Mammary epithelial cell (primary cell): ENCODE measurements at places on chromosomes 13 and 19.

DNA sequence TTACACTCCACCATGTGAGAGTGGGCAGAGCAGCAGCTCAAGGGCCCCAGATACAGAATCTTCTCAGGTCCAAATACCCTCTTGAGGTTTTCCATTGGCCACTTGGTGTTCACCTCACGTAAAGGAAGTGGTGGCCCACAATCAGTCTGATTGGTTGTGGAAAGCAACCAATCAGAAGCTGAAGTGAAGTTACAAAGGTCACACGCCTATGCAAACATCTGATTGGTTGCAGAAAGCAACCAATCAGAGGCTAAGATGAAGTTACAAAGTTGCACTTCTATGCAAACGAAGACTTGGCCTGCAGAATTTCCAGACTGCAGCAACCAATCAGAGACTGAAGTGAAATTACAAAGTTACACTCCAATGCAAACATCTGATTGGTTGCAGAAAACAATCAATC is 14.3 kb upstream of the TM9SF2 start:
- no peak for DNase-seq

- DNase-seq = no peak
These were observed 39.3 kb upstream of the TCF3 start for GRCh38 chr19:1691589-1692290.

DNA sequence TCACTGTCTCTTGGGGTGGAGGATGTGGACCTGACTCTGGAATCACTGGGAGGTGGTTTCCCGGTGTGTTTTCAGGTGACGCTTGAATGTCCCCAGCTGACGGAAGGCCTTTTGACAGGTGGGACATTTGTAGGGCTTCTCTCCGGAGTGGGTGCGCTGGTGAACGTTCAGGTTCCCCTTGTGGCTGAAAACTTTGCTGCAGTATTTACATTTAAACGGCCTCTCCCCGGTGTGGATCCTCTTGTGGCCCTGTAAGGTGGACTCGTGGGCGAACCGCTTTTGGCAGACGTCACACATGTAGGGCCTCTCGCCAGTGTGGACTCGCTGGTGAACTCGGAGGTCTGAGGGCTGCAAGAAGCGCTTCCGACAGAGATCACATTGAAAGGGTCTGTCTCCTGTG is 7.8 kb downstream of the ZSCAN5B start:
- no peak for DNase-seq

GRCh38 chr19:52734331-52734892 is 432 bp downstream of the ZNF611 start:
- DNase-seq = peak; percentile 5

DNA sequence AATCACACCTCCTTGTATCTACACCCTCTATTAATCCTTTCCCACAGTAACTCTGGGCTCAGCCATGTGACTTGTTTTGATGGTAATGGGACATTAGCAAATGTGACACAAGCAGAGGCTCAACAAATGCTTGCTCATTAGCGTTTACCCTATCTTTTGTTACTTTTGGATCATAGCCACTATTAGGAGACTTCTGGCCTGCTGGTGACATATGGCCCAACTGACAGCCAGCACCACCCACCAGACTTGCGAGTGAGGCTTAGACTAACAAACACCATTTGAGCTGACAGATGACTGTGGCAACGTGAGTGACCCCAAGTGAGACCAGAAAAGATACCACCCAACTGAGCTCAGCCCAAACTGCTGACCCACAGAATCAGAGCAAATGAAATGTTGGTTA is 154.1 kb downstream of the OLFM4 start:
- no peak for DNase-seq

DNA sequence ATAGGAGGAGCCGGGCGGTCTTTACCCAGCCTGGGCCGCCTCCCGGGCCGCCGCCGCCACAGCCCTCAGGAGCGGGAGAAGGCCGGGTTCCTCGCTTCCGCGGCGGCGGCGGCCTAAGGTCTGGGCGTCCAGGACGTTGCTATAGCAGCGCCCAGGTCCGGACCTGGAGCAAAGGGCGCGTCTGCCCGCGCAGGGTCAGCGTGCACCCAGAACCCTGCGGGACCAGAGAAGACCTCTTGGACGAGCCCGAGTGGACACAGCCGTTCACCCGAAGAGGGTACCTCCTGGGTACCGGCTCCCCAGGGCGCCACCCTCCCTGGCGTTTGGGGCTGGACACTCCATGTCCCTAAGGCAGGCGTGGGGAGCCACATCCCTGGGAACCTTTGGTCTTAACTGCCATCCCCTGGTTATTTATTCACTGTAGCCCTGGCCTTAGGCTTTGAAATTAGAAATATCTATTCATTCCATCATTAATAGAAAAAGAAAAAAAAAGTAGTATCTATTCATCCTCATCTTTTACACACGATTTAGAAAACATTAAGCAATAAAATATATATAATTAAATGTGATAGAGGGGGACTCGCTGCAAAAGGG is 2.4 kb downstream of the DZIP1 start:
- DNase-seq = peak; percentile 46

DNA sequence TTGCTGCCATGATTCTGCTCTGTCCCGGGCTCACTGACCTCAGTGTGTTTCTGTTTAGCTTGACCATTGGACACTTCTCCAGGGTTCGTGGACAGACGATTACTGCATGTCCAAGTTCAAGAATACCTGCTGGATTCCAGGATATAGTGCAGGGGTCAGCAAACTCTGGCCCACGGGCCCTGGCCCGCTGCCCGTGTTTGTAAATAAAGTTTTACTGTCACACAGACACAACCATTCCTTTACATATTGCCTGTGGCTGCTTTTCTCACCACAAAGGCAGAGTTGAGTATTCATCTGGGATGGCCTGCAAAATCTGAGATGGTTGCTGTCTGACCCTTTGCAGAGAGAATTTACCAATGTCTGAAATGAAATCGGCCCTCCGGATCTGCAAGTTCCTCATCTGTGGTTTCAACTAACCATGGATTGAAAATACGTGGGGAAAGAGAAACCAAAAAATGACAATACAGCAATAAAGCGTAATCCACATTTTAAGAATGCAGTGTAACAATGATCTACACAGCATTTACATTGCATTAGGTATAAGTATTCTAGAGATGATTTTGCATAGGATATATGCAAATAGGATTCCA is 25.9 kb upstream of the F2RL3 start:
- DNase-seq = no peak

DNA sequence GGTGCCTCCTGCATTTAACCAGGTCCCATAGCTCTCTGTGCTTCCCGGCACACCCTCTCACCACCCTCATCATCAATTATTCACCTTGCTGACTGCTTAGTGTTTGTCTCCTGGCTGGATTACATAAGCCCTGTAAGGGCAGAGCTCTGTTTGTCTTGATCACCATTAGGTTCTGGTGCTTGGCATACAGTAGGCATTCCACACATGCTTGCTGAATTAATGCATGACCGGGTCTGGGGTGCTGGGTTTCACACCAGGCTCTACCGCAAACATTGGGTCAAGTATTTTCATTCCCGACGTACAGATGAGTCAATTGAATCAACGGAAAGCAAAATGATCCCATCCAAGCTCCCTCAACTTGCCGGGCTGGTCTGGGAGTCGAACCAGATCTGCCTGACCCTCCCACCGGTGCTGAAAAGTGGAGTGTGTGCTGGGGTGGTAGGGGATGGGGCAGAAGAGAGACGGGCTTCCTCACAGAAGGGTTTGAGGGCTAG is 28.5 kb downstream of the VAV1 start:
- peak; percentile 81 for DNase-seq

- peak; percentile 72 for DNase-seq
These were observed 423 bp downstream of the KLK8 start for GRCh38 chr19:51000981-51001380.

GRCh38 chr19:41377977-41378709 is 1.8 kb downstream of the TMEM91 start:
- no peak for DNase-seq

DNA sequence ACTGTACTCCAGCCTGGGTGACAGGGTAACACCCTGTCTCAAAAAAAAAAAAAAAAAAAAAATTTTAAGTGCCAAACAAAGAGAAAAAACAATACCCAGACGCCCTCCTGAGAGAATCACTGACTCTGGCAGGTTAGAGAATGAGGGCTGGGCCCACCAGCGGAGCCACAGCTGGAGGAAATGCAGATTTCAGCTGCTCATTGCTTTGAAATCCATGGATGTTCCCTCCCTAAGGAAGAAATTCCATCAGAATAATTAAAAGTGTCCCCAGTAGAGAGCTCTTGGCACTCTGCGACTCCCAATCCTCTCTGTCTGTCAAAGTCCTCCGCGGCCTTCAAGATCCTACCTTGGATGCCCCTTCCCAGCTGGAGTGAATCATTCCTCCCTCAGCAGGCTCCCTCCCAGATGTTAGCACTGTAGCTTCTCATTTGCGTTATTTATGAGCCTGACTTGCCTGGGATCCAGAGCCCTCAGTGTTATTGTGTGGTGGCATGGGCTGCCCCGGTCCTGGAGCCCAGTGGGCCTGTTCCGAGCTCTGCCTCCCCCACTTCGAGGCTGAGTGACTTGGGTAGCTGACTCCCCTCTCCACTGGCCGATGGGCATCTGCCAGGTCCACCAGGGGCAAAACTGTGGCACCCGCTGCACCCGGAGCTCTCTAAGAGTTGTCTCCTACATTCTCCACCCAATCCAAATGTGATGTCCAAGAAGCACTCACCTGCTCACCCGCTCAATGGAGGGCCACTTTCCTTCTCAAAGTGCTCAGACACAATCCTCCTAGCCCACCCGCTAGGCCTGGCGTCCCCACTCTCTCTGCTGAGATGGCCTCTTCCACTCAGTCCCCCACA is 47.0 kb downstream of the SERP2 start:
- no peak for DNase-seq

- DNase-seq = peak; percentile 90
These were observed 1.5 kb downstream of the GPC6 start for GRCh38 chr13:93227878-93228642.

GRCh38 chr13:104163866-104164630 is 1097.8 kb upstream of the SLC10A2 start:
- DNase-seq = no peak

DNA sequence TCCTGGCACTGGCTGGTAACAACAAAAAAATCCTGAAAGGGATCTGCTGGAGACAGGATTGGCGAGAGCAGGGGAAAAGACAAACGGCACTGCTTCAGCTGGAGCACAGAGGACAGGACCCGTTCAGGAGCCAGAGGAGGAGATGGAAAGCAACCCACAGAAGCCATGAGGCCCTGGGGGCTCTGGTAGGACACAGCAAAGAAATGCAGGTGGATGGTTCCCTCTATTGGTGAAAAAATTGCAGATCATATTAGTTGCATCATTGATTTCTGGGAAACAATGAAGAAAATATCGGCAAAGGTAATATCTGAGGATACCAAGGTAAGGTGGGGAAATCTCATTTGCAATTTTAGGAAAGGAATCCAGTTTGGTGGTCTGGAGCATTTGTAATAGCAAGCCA is 25.7 kb upstream of the TPP2 start:
- no peak for DNase-seq

DNA sequence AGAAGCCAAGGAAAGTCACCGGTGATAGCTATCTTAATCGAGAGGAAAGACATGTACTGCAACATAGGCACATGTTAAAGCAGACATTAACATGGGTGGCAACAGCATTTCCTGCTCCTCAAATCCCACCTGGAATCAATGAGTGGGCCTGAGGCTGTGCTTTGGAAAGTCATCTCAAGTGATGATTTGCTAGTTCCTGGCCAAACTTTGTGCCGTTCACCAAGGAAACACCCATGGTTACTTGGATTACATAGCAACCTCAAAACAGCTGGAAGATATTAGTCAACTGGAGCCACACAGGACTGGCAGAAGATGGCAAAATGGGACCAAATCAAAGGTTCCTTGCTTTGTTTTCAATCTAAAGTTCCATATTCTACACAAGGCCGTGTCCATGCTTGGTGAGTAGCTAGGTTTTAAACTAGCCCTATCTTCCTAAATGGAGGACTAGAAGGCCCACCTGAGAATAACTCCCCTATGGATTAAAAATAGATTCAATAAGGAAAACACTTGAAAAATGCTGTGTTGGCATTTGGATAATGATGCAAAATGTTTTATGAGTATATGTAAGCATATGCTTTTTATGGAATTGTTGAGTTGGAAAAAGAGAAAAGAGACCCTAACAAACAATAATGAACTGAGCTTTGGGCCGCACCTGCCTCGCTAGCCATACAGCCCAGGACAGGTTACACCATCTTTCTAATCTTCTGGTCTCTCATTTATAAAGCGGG is 144.5 kb downstream of the RGCC start:
- DNase-seq = peak; percentile 28

DNA sequence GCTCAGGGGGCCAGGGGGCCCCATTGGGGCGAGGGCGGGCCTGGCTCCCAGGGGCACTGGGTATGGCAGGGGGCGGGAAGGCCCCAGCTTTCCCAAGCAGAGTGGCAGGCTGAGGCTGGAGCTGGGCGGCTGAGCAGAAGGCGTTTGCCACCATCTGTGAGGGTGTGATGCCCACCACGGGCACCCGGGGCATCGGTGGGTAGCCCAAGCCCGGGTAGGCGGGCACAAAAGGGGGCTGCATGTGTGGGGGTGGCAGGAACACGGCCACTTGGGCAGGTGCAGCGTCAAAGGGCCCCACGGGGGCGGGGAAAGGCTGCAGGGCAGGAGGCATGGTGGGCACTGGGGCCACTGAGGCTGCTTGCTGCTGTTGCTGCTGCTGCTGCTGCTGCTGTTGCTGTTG is 22.8 kb downstream of the NUMBL start:
- DNase-seq = no peak

DNA sequence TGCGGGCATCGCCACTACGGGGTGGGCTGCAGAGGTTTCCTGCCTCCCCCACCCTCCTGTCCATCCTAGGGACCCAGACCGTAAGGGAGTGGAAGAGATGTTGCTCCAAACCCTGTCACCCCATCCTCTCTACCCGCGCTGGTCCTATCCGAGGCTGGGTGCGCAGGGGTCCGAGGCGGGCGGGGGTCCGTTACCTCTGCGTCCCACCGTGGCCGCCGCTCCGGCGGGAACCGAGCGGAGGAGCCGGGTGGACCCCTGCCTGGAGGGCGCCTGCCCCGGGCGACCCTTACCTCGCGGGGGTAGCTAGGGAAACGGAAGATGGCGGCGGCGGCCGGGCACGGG is at the start of gene DGKH:
Gene DGKH (plus strand): TSS at position 307 of the 342 bp plus-strand sequence. CDS start 126 bp downstream, outside the sequence.
- DNase-seq = no peak

DNA sequence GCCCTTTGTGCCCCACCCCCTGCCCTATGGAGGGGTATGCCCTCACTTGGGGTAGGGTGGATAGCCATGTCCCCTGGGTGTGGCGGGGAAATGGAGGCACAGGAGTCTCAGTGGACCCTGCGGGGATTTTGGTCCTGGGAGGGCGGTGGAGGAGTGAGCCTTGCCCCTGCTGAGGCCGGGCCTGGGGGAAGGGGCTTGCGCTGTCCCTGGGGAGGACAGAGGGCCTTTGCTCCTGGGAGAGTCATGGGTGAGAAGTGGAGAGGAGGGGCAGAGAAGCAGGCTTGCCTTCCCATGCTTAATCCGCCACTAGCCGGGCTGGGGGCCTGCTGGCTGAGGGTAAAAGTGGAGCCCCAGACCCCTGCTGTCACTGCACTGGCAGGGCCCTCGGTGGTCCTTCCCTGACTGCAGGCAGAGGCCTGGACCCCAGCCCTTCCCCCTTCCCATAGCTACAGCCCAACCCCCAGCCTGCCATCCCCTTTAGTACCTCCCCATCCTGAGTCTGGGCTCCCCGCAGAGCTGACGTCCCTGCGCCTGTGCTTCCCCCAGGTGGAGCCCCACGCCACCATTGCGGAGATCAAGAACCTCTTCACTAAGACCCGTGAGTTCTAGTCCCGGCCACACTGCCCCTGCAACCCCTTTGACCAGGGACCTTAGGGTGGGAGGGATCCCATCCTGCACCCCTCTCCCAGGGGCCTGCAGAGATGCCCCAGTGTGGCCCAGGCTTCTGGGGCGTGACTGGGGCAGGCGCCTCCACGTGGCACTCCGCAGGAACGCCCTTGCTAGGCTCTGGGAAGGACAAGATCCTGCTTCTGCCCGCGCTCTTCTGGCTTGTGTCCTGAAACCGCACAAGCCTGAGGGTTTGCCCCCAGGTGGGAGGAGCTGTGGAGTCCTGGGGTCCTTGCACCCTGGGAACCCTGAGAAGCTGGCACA is 8.9 kb downstream of the NDUFB7 start:
- DNase-seq = no peak
